ENCODE measurements at places on chromosomes 6 and 20.

- no peak for DNase-seq
Measured at GRCh38 chr6:111176038-111176759, 88.9 kb downstream of the SLC16A10 start.

DNA sequence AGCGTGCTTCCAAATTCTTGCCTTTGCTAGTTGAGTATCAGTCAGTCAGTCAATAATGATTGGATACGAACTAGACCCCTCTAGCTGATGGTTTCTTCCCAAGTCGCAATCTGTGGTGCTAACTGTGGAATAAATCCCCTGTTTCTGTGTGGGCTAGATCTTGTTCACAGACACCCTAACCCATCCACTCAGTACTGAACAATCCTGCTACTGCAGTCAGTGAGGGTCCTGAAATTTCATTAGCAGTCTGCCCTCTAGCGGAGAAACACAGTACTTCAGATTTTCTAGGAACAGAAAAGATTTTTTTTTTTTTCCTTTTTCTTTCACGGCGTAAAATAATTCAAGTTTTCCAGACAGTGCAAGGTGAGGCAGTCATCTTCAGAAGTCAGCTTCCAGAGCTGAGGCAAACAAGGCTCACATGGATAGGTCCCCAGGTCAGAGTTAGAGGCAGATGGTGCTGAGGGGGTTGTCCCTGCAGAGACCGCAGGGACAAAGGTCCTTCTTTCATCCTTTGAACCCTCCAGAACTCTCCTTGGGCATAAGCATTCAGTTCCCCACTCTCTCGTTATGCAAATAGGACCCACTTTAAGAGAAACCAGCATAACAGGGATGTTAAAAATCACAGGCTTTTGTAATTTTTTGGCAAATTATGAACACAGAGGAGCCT is 119.6 kb downstream of the SCML4 start:
- DNase-seq = peak; percentile 50

- DNase-seq = peak; percentile 48
Measured at GRCh38 chr6:151475653-151476523, 17.9 kb upstream of the CCDC170 start.

GRCh38 chr6:121876721-121877120 is 441.3 kb downstream of the GJA1 start:
- no peak for DNase-seq

DNA sequence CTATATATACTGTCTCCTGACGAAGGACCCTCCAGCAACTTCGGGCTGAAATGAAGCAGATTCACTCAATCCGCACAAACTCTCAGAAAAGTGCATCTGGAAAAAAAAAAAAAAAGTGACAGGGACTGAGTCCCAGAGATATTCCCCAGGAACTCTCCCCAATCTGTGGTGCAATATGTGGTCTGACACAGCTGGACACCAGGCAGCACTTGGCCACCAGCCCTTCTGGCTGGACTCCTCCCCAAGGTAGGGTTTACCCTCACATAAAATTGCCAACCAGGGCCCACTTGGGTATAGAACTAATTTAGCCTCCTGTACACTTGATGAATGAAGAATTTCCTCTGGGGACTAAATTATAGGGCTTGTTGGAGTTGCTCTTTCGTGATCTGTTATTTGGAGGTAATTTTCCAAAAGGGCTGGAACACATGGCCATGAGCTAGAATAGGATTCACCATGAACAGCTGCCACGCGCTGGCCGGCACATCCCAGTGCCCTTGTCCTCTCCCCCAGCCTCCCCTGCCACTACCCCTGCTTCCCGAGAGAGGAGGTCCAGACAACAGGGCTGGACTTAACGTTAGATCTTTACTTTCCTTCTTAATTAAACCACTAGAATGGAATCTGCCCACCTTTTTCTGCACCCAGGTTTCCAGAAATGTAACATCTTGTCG is 379.2 kb downstream of the BMP2 start:
- DNase-seq = no peak

GRCh38 chr20:5569021-5569420 is 181.2 kb upstream of the SHLD1 start:
- peak; percentile 78 for DNase-seq

GRCh38 chr6:37287519-37288157 is 29.7 kb upstream of the TMEM217 start:
- no peak for DNase-seq
